ENCODE measurements at places on chromosomes 2 and 18. TPM values are rescaled to one million over a fixed set of nuclear protein-coding genes. Genes with fewer than 3 reads are reported as not detected.
A peak's percentile ranks its signal among the peaks of the same experiment; 100 is the strongest.

DNA sequence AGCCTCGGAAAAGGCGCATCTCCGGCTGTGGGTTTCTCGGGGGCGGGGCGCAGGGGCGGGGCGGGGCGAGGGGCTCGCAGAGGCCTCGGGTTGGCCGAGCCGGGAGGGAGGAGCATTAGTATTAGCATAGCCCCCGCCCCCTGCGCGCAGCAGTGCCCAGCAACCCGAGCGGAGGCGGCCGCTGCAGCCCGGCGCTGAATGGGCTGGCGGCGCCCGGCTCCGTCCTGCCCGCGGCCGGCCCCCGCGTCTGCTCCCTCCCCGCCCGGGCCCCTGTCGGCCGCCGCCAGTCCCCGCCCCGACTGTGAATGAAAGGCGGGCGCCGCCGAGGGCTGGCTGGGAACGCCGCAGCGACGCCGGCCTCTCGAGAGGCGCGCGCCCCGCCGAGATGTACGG, at the start of gene EFR3B:
Gene EFR3B, plus strand, starts transcription at position 149 of the 393 bp plus-strand sequence. Its CDS starts 237 bp downstream, at position 386.
- peak; percentile 98 for DNase-seq

GRCh38 chr2:239292959-239293774, 107.7 kb downstream of the HDAC4 start:
- DNase-seq, result no peak

DNA sequence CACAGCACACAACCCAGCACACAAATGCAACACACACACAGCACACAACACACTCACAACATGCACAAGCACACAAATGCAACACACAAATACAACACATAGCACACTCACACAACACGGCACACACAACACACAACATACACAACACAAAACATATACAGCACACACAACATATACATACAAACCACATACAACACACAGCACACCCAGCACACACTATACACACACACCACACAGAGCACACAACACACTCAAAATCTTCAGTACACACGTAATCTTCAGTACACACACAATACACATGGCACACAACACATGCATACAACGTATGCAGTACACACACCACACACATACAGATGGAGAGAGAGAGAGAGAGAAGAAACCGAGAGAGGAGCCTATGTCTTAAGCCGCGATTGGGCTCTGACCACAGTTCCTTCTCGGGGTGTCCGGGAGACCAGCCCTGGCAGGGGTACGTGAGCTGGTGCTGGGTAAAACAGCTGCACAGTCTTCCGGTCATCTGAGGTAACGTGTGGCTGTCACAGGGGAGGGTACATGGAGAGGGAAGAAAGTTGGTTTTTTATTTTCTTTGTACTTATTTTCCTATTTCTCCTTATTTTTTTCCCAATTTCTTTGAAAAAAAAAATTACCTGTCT, 25.1 kb downstream of the POU3F3 start:
- no peak for DNase-seq

DNA sequence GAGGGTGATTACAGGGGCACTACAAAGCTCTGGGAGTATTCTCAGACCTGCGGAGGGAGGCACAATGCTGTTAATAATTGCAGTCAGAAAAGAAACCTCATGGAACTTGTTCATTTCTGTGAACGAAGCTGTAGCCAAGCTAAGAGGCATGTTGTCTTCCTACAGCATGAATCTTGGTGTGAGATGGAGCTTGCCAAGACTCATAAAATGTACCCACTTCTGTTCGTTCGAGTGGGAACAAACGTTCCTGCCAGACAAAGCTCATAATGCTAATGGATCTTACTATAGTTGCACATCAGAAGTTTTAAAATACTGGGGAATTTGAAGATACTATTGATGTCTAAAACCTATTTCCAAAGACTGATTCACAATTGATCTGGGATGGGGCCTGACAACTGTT, 489.1 kb downstream of the ZEB2 start:
- no peak for DNase-seq

GRCh38 chr18:43994381-43994780, 686.3 kb upstream of the SETBP1 start:
- DNase-seq, result no peak

DNA sequence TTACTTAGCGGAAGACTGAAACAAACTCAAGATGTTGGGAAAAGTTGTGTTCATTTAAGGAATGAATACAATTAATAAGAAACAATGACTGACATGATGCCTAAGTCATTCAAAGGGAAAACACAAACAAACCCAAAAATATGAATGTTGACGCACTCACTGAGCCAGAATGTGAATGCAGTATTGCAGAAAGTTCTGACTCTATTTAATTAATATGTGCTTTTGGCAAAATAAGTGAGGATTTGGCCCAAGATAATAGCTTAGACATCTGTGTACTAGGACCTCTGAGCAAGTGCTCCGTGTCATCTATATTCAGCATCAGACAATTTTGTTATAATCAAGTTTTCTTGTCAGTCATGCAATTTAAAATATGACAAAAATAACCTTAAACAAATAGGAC, 1138.8 kb upstream of the NXPH2 start:
- DNase-seq, result no peak

DNA sequence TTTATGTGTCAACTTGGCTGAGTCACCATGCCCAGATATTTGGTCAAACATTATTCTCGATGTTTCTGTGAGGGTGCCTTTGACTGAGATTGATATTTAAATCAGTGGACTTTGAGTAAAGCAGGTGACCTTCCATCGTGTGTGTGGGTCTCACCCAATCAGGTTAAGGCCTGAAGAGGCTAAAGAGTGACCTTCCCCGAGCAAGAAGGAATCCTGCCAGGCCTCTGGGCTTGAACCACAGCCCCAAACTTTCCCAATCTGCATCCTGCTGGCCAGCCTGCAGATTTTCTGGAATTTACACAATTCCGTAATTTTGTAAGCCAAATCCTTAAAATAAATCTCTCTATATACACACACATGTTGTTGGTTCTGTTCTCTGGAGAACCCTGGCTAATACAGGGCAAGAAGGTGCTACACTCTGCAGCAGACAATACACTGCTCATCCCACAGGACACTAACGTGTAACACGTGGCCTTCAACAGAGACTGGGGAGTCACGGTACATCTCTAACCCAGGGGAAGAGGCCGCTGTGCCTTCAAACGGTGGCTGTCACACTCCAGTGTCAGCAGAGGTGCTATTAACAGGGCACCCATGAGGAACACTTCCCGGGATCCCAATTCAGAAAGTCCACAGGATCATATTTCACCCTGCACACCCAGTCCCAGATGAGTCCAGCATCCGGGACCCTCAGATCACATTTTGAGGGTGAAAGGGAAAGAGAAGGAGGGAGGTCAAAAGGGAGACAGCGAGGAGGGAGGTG, 113.1 kb upstream of the ID2 start:
- no peak for DNase-seq

GRCh38 chr18:27735117-27735516, 441.8 kb downstream of the CDH2 start:
- no peak for DNase-seq

Gene PNKD
- total RNA-seq, result 36.4 TPM

GRCh38 chr2:76281156-76281841, 570.6 kb upstream of the GCFC2 start:
- DNase-seq, result no peak

Gene UGT1A5
- 0.34 TPM for total RNA-seq

Data from Daoy (cell line).